Fibroblast of villous mesenchyme (primary cell): ENCODE measurements at places on chromosomes 4 and X.

- DNase-seq: no peak
These were observed 251.8 kb upstream of the FTHL17 start for GRCh38 chrX:31323658-31324057.

- DNase-seq: peak; percentile 55
These were observed 2.4 kb upstream of the PCDH10 start for GRCh38 chr4:133146574-133147241.

DNA sequence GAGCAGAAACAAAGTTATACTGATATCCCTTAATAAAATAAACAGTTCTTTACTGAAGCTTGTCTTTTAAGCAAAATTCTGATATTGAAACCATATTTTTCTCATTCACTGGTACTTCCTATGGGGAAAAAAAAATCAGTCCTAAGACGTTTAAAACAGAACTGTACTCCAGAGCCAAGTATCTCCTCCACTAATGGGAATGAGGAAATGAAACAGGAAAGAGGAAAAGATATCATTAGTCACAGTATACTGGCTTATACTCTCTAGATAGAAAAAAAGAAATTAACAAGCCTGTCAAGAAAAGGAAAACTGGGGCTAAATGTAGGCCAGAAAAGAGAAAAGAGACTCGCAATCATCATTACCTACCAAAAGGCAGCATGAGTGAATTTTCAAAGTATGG lies 252.7 kb downstream of the CENPC start:
- DNase-seq: no peak

DNA sequence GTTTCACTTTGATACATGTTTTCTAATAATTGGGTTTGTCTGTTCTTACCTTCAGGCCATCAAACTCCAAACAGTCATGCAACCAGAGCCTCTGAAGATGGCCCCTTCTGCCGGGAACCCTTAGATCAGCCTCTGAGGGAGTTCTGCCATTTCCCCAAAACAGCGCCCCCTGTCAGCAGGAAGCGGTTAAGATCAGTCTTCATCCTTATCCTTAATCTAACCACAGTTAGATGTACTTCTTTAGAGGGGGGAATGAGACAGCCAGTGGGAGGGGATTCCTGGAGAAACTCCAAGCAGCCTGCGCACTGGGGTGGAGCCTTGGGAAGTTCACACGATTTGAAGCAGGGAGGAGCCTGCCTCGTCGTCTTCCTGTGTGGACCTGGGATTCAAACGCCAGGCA lies 185.4 kb downstream of the INPP4B start:
- no peak for DNase-seq

- no peak for DNase-seq
These were observed 934.5 kb upstream of the TENM3 start for GRCh38 chr4:181308476-181309312.

DNA sequence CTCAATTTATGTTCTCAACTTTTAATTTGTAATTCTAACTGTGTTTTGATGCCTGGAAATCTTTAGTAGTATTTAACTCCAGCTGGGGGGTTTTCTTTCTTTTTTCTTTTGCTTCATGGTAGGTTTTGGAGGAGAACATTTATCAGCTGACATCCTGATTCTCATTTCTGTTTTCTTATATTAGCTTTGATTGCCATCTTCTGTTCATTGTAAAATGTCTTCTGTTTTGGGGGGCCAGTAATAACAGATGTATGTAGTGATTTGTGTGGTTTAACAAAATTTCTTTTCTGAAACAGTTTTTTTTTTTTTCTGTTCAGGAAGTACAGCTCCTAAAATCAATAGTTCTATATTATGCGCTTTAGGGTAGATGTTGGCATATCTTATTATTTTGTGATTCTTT lies 182.2 kb downstream of the GABRB1 start:
- DNase-seq: no peak
